ENCODE measurements at places on chromosomes 16 and 17. TPM values are rescaled to one million over a fixed set of nuclear protein-coding genes. Genes with fewer than 3 reads are reported as not detected.
A peak's percentile ranks its signal among the peaks of the same experiment; 100 is the strongest.

- no peak for DNase-seq
Observed at GRCh38 chr17:81040791-81041337, 5.9 kb downstream of the BAIAP2 start.

GRCh38 chr16:63539276-63539675, 1503.0 kb upstream of the CDH8 start:
- no peak for DNase-seq

GRCh38 chr16:11684231-11685025, 16.2 kb downstream of the SNN start:
- DNase-seq = no peak

GRCh38 chr17:64413513-64413912, 22.9 kb upstream of the PECAM1 start:
- no peak for DNase-seq

DNA sequence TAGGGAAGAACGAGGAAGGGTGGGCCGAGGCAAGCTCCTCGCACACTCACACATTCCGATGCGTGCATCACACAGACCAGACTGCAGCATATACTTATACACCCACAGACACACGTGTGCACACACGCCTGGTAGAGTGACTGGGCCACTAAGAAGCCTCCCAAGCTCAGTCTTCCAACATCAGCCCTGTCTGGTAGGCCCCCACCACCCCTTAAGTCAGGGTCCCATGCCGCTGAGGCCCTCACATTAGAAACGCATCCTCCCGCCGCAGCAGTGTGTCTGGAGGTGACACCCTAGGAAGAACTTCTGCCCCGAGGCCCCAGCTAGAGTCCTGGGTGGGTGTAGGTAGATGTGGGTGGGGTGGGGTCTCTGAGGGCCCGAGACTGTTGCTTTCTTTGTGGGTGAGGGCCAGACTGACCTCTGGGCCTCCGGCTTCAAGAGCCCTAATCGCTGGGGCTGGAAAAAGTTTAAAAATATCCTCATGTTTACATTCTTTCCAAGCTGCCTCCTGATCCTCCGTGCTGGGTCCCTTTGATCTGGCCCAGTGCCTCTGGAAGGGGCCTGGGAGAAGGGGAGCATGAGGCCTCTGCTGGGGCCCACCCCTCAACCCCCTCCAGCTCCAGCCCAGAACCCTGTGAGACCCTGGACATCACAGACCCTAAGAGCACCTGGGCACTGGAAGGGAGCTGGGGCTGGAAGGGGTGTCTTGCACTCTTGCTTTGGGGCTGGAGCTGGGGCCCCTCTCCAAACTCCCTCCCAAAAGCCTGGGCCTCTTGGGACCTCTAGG, 13.6 kb downstream of the CDH16 start:
- DNase-seq = peak; percentile 18

DNA sequence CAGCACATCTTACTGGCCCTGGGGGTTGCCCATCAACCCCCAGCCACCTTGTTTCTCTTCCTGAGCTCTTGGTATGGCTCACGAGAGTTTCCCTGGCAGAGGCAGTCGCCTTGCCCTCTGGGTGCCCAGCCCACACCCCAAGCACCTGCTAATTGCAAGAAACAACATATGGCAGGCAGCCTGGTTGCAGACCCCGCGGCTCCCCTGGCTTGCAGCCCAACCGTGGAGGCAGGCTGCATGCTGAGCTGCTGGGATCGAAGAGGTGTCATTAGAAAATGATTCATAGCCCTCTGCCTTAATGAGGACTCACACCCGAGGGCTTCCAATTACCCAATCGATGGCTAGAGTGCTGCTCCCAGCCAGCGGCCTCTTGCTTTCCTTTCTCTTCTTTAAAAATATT, 115.7 kb downstream of the TMEM114 start:
- no peak for DNase-seq

GRCh38 chr16:28623172-28623711, 13.4 kb upstream of the SULT1A1 start:
- peak; percentile 48 for DNase-seq

GRCh38 chr16:81626181-81626674, 152.9 kb upstream of the PLCG2 start:
- DNase-seq = no peak

GRCh38 chr17:45150911-45151809, 2.9 kb downstream of the HEXIM1 start:
- no peak for DNase-seq

GRCh38 chr17:18848501-18848900, 9.4 kb upstream of the PRPSAP2 start:
- no peak for DNase-seq

GRCh38 chr16:86794216-86794864, 216.0 kb downstream of the FOXL1 start:
- DNase-seq = no peak

GRCh38 chr16:50841081-50841886, 99.4 kb downstream of the CYLD start:
- DNase-seq = no peak

DNA sequence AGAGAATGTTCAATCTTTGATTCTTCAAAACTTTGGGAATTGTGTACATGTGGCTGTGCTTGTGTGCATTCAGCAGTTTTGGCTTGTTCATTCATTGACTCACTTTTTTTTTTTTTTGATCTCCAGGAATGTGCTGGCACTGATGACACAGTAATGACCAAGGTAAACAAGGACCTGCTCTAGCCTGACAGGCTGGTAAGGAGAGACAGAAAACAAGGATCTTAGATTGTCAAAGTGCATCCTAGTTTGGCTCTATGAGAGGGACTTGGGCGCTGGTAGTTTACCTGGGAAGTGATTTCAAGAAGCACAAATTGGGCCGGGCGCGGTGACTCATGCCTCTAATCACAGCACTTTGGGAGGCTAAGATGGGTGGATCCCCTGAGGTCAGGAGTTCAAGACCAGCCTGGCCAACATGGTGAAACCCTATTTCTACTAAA, 233.1 kb upstream of the WSCD1 start:
- no peak for DNase-seq

DNA sequence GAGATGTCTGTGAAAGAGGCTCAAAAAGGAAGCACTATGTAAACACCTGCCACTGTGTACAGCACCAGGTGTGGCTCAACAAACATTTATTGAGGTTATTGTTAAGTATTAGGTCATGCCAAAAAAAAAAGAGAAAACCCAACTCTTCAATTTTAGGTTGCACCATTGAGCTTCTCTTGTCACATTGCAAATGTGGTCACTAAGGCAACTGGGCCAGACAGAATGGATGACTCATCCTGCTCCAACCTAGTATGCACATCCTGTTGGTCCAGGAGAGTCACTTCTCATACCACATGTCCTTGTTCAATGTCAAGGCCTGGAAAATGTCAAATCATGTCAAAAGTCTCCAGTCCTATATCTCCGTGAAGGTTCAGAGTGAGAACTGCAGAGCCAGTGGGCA, 25.0 kb downstream of the HOXB1 start:
- DNase-seq = no peak

GRCh38 chr16:3115561-3115960, 3.2 kb downstream of the ZNF205 start:
- no peak for DNase-seq

DNA sequence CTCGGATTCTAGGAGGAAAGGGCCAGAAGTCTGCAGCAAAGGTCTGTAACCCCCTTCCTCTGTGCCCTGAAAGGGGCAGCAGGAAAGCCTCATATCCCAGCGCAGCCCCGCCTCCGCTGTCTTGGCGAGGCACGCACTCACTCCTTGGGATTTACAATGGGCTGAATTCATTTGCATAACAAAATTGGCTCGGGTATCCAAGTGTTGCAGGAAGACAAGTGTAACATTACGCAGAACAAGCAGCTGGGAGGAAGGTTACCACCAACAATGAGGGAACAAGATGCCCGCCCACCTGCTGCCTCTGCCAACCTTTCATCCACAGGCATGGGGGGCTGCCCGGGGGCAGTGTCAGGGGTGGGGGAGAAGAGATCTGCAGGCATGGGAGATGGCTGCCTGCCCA, 130.4 kb downstream of the MRM1 start:
- DNase-seq = no peak

DNA sequence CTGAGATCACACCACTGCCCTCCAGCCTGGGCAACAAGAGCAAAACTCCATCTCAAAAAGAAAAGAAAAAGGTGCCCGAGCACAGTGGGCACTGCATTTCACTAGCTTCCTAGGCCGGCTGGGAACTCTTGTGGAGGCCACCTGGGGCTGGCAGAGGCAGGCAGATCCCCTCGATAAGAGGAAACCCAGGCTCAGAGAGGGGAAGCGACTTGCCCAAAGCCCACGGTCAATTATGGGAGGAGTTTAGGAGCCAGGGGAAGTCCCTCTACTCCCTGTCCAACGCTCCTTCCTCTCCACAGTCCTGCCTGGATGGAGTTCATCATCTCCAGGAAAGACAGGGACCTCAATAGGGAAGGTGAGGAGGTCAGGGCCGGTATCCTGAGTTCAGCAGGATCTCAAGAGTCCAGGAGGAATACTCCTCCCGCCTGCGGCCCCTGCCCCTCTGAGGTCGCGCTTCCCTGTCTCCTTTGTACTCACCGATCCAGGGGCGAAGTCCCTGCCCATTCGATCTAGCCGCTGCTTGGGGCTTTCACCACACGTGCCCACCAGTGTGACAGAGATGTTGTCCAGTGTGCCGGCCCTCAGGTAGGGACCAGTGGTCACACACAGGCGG, 841 bp downstream of the ALOXE3 start:
- DNase-seq = no peak

DNA sequence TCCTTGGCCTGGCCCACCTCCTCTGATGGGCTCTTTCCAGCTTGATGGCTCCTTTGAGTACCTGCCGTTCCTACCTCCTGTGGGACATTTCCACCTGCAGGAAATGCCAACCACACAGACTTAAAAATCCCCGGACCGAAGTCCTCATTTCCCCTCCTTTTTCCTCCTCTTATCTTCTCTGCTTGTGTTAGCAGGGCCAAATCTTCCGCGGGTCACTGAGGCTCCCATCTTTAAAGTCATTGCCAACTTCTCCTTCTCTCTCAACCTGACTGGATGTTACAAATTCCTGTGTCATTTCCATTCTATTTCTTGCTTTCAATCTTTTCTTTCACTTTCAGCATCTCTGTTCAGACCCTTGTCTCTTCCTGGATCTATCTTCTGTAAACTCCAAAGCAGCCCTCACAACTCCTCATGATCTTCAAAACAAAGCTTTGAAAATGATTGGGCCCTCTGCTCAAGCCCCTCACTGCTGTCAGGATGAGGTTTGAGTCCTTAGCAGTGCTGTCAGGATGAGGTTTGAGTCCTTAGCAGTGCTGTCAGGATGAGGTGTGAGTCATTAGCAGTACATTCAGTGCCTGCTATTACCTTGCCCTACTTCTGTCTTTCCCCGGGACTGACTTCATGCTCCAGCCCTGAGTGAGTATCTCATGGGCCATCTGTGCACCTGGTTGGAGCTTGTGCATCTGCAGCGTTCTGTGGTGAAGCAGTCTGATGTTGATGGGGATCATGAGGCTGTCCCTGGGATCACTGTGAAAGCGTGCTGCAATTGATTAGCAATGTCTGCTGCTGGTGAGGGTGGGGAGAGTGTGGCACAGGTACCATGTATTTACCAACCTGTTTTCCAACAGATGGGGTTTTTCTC, 100.1 kb downstream of the IRF8 start:
- DNase-seq = no peak

DNA sequence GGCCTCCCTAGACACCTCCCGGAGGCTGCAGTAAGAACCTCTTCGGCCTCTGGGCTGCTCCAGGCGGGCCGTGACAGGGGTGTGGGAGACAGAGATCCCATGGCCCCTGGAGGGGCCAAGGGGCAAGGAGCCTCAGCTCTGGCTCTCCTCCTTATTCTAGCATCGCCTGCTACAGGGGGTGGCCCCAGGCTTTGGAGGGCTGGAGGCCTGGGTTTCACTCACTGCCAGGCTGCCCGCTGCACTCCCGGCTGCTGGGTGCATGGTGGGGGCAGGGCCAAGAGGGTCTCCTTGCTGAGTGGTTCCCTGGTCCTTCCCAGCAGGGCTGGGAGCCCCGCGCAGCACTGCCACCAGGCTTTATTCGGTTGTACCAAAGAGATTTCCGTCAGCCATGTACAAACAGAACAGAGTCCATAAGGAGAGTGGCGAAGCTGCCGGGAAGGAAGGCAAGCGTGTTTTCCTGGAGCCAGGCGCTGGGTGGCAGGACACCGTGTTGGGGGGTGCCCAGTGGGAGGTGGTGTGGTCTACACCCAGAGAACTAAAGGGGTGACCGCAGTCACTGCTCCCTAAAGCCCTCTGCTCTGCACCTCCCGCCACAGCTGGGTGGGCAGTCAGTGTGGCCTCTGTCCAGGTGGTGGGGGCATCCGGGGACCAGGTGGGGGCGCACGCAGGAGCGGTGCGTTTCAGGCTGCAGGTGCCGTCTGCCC, 2.0 kb downstream of the NPB start:
- no peak for DNase-seq

- no peak for DNase-seq
Observed at GRCh38 chr17:66260275-66260674, 31.1 kb upstream of the APOH start.

DNA sequence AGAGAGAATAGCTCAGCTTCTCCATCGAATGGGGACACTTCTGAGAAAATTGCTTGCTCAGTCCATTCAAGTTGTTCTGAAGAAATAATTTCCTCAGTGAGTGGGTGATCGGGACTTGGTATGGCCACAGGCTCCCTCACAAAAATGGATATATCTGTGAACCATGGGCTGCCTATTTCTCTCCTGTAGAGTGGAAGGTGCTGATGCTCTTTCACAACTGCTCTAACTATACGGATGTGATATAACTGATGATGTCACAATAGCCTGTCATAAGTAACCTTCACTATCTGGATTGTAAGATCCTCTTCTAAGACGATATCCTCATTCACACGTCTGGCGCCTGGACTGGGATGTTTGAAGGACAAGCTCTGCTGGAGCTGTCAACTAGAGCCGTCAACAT, 4.7 kb upstream of the CCL18 start:
- DNase-seq = no peak

- DNase-seq = no peak
Observed at GRCh38 chr17:78598013-78598471, 20.8 kb upstream of the DNAH17 start.

- no peak for DNase-seq
Observed at GRCh38 chr16:87434146-87434667, 42.1 kb downstream of the MAP1LC3B start.

- DNase-seq = peak; percentile 68
Observed at GRCh38 chr17:75105126-75106080, 4.4 kb upstream of the ARMC7 start.

COPZ2 gene
- 50.5 TPM for total RNA-seq

TSPOAP1 gene
- 8.8 TPM for total RNA-seq

XPO6 gene
- 46.4 TPM for total RNA-seq

TMEM256 gene
- total RNA-seq = 69.2 TPM

ACE gene
- 4.3 TPM for total RNA-seq

HID1 gene
- total RNA-seq = 8.2 TPM

NPIPA3 gene
- 3.2 TPM for total RNA-seq

CDH11 gene
- 48.7 TPM for total RNA-seq

CIITA gene
- 9.9 TPM for total RNA-seq

TCAP gene
- 1,910 TPM for total RNA-seq

MT1F gene
- total RNA-seq = 7.9 TPM

EPX gene
- not detected for total RNA-seq
